BE2C (cell line): ENCODE measurements at places on chromosomes 16 and 17.

DNA sequence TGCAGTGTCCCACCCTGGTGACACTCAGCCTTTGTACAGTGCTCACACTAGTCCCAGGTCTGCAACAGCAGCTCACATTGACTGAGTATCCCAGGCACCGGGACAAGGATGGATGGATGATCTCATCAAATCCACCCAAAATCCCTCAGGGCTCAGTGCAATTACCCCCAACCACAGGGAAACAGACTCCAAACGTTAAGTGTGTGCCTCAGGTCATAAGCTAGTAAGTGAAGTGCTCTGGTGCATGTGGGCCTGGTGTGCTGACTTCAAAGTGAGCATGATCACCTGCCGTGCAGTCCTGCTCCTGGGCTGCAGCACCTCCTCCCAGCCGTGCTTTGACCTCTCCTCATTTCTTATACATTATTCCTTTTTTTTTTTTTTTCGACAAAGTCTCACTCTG lies 31.2 kb upstream of the CD300E start:
- peak; percentile 53 for DNase-seq

- no peak for DNase-seq
These were observed 76.8 kb downstream of the ABCA8 start for GRCh38 chr17:68878226-68878885.

GRCh38 chr16:1014771-1015495 lies 33.4 kb downstream of the SOX8 start:
- no peak for DNase-seq

DNA sequence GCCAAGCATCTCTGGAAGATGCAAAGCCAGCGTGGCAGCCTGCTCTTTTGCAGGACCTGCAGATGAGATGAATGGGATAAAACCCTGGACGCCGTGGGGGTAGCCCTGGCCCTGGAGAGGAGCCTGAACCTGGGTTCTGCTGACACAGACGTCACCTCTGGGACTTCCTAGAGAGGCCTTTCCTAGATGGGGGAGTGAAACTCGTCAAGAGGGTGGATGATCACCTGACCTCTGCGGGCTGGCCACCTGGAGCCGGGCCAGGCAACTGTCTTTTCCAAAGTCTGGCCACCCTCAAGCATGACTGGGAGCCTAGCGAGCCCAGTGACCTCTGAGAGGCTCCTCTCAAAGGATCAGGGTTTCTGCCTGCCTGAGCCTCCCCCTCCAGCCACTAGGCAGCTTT lies 529.0 kb downstream of the KCNJ18 start:
- no peak for DNase-seq

GRCh38 chr16:69476920-69477443 lies 52.6 kb downstream of the CYB5B start:
- peak; percentile 32 for DNase-seq

- DNase-seq, result peak; percentile 48
These were observed 4.6 kb upstream of the ATP2A1 start for GRCh38 chr16:28873543-28874201.

DNA sequence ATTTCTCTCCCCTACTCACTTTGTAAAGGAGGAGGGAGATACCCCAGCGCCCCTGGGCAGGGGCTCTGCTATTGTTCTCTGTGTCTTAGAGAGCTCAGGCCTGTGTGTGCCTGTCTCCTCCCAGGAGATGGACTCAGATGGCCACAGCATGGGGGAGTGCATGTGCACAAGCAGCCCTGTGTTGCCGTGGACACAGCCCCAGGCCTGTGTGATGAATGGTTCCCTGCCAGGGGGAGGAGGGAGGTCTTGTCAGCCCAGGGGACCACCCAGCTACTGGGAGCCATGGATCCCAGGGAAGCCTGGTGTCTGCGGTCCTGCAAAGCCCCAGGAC lies 26.3 kb downstream of the GINS2 start:
- DNase-seq, result no peak

GRCh38 chr16:51508490-51509212 lies 357.6 kb upstream of the SALL1 start:
- no peak for DNase-seq

GRCh38 chr17:16924696-16925440 lies 47.0 kb downstream of the TNFRSF13B start:
- no peak for DNase-seq

- no peak for DNase-seq
These were observed 10.9 kb downstream of the KRT37 start for GRCh38 chr17:41413353-41413957.

GRCh38 chr16:64532117-64532516 lies 589.7 kb downstream of the CDH11 start:
- DNase-seq, result no peak

GRCh38 chr17:49887086-49887743 lies 39.3 kb upstream of the TAC4 start:
- DNase-seq, result no peak

DNA sequence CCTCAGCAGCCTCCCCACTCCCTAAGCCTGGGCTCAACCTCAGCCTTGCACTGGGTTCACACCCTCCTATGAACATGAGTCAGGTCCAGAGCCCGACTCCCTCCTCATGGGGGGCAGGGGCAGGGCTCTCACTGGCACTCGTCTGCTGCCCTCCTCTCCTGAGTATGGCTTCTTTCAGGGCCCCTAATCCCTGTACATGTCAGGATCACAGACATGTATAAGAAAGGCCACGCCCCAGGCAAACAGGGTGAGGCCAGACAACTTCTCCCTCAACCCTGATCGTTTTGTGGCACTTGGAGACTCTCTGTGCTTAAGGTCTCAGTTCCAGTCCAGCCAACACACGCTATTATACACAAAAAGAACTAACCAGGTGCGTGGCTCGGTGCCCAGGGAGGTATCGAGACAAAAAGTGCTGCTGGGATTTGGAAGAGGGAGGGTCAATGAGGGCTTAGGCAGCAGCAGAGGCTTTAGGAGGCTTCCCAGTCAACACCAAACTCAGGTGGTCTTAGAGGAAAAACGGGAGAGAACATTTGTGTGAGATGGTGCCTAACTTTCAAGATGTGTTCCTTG lies 45.2 kb downstream of the CMTM3 start:
- DNase-seq, result no peak

DNA sequence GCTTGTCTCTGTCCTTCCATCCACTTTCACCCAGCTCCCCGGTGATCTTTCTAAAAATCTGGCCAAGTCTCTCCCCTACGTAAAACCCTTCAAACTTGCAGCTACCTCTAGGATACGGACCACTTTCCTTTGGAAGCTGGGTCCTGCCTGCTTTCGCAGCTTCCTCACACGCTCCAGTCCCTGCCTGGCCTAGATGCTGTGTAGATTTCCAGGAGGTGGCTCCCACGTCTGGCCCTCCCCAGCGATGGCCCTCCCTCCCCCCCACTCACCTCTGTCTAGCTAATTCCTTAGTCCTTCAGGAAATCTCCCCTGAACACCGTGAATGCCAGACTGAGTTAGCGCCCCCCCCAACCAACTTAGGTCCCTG lies 579 bp upstream of the LRRC59 start:
- DNase-seq, result no peak

DNA sequence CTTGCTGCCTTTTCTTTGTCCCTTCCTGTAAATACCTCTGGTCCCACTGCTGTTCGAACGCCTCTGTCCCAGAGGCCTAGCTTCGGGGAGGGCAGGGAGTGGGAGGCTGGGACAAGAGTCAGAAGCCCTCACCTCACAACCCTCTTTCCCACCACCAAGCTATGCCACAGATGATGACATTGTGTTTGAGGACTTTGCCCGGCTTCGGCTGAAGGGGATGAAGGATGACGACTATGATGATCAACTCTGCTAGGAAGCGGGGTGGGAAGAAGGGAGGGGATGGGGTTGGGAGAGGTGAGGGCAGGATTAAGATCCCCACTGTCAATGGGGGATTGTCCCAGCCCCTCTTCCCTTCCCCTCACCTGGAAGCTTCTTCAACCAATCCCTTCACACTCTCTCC lies 10.4 kb downstream of the ARRB2 start:
- DNase-seq, result no peak

GRCh38 chr17:511001-511698 lies 158.5 kb upstream of the RPH3AL start:
- no peak for DNase-seq

- DNase-seq, result peak; percentile 52
These were observed 10.3 kb downstream of the HIC1 start for GRCh38 chr17:2064980-2065785.

DNA sequence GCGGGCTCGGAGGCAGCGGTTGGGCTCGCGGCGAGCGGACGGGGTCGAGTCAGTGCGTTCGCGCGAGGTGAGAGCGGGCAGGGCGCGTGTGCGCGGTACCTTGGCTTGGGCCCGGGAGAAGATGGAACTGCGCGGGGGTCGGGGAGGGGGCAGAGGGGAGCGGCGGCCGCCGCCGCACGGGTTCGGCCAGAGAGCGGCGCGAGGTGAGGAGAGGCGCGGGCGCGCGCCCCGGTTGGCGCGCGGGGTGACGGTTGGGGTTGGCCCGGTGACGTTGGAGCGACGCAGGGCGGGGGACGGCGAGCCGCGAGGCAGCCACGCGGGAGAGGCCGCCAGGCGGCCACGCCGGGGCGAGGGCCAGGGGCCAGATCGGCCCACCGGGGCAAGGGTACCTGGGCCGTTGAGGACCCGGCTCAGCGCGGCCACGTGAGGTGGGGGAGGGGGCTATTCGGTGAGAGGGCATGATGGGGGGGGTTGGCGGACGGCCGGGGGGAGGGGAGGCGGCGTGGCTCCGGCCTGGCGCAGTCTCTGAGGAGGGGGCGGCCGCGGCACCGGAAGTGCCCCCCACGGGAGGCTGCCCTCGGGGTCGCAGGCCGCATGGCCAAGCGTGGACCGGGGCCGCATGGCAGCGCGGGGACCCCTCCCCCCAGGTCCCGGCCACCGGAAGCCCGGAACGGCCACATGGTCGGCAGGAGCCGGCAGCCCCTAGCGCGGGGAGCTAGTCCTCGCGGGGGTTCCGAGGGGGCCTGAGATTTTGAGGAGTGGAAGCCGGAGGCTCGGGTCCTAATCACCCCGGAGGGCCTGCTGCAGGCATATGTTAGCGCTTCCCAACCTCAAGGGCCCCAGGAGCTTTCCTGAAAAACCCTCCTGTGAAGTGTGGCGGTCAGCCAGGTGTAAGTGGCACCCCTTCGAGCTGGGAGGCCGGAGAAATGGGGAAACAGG lies 527 bp downstream of the EIF5A start:
- peak; percentile 46 for DNase-seq

- no peak for DNase-seq
These were observed 3.7 kb downstream of the ZG16B start for GRCh38 chr16:2833776-2834175.

DNA sequence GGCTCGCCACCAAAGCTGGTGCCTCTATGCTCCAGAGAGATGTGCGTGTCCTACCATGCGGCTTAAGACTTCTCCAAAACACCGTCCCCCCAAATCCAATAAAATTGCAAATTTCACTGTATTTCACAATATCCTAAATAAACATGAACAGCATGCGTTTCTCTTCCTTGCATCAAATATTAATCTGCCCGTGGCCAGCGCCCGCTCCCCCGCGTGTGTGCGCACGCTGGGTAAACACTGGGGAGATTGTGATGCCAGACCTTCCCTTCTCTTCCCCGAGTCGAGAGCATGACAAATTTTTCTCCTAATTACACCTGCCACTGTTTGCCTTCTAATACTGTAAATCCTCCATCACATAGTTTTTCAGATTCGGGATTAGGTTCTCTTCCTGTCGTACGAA lies 148.1 kb downstream of the MRM1 start:
- no peak for DNase-seq

GRCh38 chr16:22375117-22375962 lies 921 bp upstream of the CDR2 start:
- no peak for DNase-seq

DNA sequence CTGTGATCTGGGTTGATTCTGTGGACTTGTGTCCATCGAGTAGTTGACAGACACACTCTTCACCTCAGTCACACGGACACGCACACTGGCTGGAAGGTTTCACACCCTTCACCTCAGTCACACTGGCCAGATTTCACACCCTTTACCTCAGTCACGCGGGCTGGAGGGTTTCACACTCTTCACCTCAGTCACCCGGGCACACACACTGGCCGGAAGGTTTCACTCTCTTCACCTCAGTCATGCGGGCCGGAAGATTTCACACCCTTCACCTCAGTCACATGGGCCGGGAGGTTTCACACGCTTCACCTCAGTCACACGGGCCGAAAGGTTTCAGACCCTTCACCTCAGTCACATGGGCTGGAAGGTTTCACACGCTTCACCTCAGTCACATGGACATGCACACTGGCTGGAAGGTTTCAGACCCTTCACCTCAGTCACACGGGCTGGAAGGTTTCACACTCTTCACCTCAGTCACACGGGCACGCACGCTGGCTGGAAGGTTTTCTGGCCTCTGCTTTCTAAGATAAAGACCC lies 96.2 kb downstream of the PGS1 start:
- DNase-seq, result no peak
